Sigmoid colon (tissue), 7 donors: ENCODE measurements at places on chromosomes 11 and 22. TPM values are rescaled to one million over a fixed set of nuclear protein-coding genes. Genes with fewer than 3 reads are reported as not detected.

The TRIM77 gene
- not detected for total RNA-seq

The APOBEC3A gene
- not detected for total RNA-seq

The NCF4 gene
- total RNA-seq, result 19.3 TPM

The BAIAP2L2 gene
- 0.27 TPM for total RNA-seq

The PATE2 gene
- total RNA-seq, result not detected

The POTEH gene
- not detected for total RNA-seq

- H3K36me3 ChIP-seq, result no peaks in the 10 kb centered on the region
- no peak overlapping the region for H3K4me3 ChIP-seq
- no peak overlapping the region for H3K27ac ChIP-seq
- H3K27me3 ChIP-seq, result no peaks in the 10 kb centered on the region
Observed at GRCh38 chr11:19320827-19321226, 80.1 kb upstream of the E2F8 start.

- H3K4me1 ChIP-seq, result no peaks in the 10 kb centered on the region
- H3K4me3 ChIP-seq, result no peak overlapping the region
- H3K36me3 ChIP-seq, result peaks cover 67% of the 10 kb centered on the region
- no peak overlapping the region for H3K27ac ChIP-seq
Observed at GRCh38 chr11:36278531-36279282, 10.5 kb downstream of the COMMD9 start.

DNA sequence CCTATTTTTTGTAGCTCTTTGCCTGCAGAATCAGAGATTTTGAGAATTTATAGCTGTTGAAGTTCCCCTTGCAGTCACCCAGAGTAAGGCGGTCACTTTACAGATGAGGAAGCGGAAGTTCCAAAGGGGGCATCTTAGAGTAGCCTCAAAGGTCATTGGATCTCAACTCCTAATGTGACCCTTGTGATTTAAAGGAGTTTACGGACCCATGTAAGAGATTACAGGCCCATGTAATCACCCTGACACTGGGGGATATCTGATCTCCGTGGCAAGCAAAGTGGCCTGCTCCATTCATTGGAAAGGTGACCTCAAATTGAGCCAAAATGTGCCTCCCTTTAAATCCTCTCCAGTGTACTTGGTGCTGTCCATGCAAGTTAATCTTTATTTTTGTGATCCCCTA is 15.7 kb downstream of the P2RX3 start:
- no peaks in the 10 kb centered on the region for H3K36me3 ChIP-seq
- H3K4me1 ChIP-seq, result no peaks in the 10 kb centered on the region
- H3K4me3 ChIP-seq, result no peak overlapping the region
- H3K27me3 ChIP-seq, result no peaks in the 10 kb centered on the region
- DNase-seq, result no peak

DNA sequence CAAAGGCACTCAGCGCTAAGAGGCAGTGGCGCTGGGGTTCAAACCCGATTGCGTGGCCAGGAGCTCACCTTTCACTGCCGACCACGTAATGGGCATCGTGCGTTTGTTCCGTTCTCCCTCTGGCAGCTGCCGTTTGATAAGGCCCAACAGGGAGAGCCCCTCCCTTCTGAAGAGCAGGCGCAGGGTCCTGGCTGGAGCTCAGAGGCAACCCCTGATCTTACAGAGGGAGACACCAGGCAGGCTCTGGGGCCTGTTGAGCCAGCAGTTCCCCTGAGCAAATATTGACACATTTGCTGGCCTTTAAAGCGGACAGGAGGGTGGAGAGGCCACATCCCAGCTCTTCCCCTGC is 11.7 kb upstream of the C1QTNF6 start:
- H3K27me3 ChIP-seq, result no peaks in the 10 kb centered on the region
- no peaks in the 10 kb centered on the region for H3K36me3 ChIP-seq
- peak overlapping the region; percentile 97 for H3K27ac ChIP-seq
- peak overlapping the region; percentile 60 for H3K4me3 ChIP-seq

- H3K4me3 ChIP-seq, result no peak overlapping the region
- H3K4me1 ChIP-seq, result no peaks in the 10 kb centered on the region
- H3K27ac ChIP-seq, result no peak overlapping the region
Observed at GRCh38 chr22:50401907-50402306, 58.8 kb downstream of the PPP6R2 start.

GRCh38 chr11:120510406-120511115 is 987 bp upstream of the GRIK4 start:
- H3K27ac ChIP-seq, result no peak overlapping the region
- H3K36me3 ChIP-seq, result no peaks in the 10 kb centered on the region
- peaks cover 6% of the 10 kb centered on the region for H3K4me1 ChIP-seq
- peaks cover 4% of the 10 kb centered on the region for H3K27me3 ChIP-seq
- H3K4me3 ChIP-seq, result no peak overlapping the region

DNA sequence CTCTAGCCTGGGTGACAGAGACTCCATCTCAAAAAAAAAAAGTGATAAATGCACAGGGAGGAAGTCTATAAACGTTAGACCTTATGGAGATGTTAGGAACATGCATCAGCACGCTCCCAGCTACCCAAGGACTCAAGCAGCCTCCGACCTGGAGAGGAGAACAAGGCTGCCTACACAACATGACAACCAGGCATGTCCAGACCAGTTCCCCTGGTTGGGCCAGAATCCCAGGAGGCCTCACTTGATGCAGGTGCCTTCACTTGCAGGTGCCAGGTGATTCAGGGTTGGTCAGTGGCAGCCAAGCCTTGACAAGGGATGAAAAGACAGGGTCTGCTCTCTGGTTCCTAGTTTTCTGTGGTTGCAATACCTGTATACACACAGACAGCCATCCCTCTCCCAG is 5.9 kb downstream of the RANGAP1 start:
- peaks cover 4% of the 10 kb centered on the region for H3K4me1 ChIP-seq
- H3K4me3 ChIP-seq, result no peak overlapping the region
- H3K27ac ChIP-seq, result no peak overlapping the region
- H3K27me3 ChIP-seq, result no peaks in the 10 kb centered on the region

GRCh38 chr11:109132539-109132938 is 289.5 kb upstream of the C11orf87 start:
- no peak overlapping the region for H3K27ac ChIP-seq
- no peak for DNase-seq
- H3K27me3 ChIP-seq, result no peaks in the 10 kb centered on the region
- H3K4me1 ChIP-seq, result no peaks in the 10 kb centered on the region
- H3K36me3 ChIP-seq, result no peaks in the 10 kb centered on the region

- H3K27me3 ChIP-seq, result no peaks in the 10 kb centered on the region
- peak overlapping the region; percentile 64 for H3K27ac ChIP-seq
- peaks cover 32% of the 10 kb centered on the region for H3K4me1 ChIP-seq
- H3K4me3 ChIP-seq, result no peak overlapping the region
Observed at GRCh38 chr11:12526789-12527188, 147.4 kb upstream of the TEAD1 start.
